ENCODE measurements at places on chromosomes 11 and 22. TPM values are rescaled to one million over a fixed set of nuclear protein-coding genes. Genes with fewer than 3 reads are reported as not detected.

- no peak for DNase-seq
Measured at GRCh38 chr11:36469063-36469462, 41.0 kb downstream of the TRAF6 start.

The NUP160 gene
- 53.8 TPM for total RNA-seq

The OR2AG2 gene
- 0.07 TPM for total RNA-seq

DNA sequence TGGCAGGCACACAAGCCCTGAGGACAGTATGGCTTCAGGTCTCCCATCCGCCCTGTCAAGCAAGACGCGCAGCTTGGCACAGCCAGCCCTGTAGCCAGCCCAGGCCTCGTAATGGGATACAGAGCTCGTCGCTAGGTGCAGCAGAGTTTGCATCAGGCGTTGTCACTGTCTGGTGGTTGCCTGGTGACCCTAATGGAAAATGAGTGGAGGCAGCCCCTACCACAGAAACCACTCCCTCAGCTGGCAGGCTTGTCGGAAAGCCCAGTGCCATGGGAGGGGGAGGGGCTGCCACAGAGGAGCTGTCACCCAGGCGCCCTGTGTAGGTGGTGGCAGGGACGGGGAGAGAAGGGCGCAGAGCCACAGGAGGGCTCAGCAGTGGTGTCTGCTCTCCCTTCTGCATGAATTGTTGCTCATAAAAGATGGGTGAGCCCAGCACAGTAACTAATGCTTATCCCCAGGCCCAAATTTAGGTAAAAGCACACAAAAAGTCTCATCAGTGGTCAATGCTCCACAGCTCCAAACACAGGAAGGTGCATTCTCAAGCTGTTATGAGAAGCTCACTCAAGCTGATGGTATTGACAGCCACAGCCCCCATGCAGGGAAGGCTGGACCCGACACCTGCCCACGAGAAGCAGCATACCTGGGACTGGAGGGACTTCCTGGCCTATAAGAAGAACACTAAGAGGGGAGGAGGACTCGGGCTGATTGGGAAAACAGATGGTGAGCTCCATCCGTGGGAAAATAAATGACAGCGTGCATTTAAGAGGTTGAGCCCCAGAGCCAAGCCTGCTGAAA is 164.6 kb downstream of the ETS1 start:
- DNase-seq = no peak

The NLRP6 gene
- not detected for total RNA-seq

The DDI1 gene
- not detected for total RNA-seq

The MISFA gene
- 3.2 TPM for total RNA-seq

DNA sequence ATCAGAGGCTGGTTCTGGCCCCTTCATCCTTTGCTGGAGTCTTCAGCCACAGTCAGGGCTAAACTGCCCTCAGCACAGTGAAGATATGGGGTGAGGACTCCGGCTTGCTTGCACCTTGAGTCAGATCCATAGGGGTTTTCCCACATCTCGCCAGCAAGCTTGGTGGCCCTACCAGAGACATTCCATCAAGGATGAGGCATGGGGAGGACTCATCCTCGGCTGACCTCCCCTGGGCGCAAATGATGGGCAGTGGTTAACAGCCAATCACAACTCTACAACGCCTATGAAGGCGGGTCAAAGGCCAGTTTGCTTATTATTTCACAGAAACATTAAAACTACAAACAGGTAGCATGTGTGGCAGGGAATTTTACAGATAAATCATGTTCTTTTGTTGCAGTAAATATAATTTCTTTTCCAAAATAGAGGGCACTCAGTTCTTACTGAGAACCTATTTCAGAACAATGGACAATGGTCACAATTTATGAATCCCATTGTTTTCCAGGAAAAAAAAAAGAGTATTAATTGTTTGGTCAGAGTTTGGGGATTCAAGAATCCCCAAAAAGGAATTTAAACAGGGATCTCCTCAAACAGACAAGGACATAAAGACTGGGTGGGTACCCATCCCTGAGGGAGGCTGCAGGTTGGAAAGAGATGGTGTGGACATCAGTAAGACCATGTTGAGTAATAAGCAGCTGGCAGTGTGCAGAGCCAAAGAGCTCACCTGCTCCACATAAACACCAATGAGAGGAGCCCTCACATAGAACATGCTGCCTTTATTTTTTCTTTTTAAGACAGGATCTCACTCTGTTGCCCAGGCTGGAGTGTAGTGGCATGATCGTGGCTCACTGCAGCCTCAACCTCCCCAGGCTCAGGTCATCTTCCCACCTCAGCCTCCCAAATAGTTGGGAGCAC is 14.8 kb downstream of the PLAAT3 start:
- no peak for DNase-seq
